Left lung (tissue), 14 donors: ENCODE measurements at places on chromosomes 3 and 15. TPM values are rescaled to one million over a fixed set of nuclear protein-coding genes. Genes with fewer than 3 reads are reported as not detected.

H1-8 gene
- polyA plus RNA-seq = not detected

PDCD6IP gene
- 240 TPM for polyA plus RNA-seq

GOLGA6L4 gene
- 26.1 TPM for polyA plus RNA-seq

C2CD4B gene
- 1.1 TPM for polyA plus RNA-seq

INSYN1 gene
- 17.7 TPM for polyA plus RNA-seq

CLRN1 gene
- not detected for polyA plus RNA-seq

SI gene
- polyA plus RNA-seq = not detected

PRR20G gene
- not detected for polyA plus RNA-seq

CYP11A1 gene
- polyA plus RNA-seq = 1.3 TPM

WDR93 gene
- 1.8 TPM for polyA plus RNA-seq

PROS1 gene
- polyA plus RNA-seq = 27.9 TPM

IQCH gene
- polyA plus RNA-seq = 2.9 TPM

LTF gene
- polyA plus RNA-seq = 5.4 TPM

CAPN7 gene
- 51.7 TPM for polyA plus RNA-seq

GP5 gene
- polyA plus RNA-seq = 1.00 TPM

CFAP44 gene
- 31.4 TPM for polyA plus RNA-seq

STXBP5L gene
- polyA plus RNA-seq = 0.27 TPM

ARPIN gene
- 37.1 TPM for polyA plus RNA-seq

CD47 gene
- polyA plus RNA-seq = 201 TPM

CHST13 gene
- 0.29 TPM for polyA plus RNA-seq

FOXB1 gene
- polyA plus RNA-seq = not detected

LSM3 gene
- 15.5 TPM for polyA plus RNA-seq

MEX3B gene
- 7.8 TPM for polyA plus RNA-seq

LYZL4 gene
- not detected for polyA plus RNA-seq

GOLGA8J gene
- polyA plus RNA-seq = 2.8 TPM

CCR3 gene
- 0.10 TPM for polyA plus RNA-seq

FMN1 gene
- 8.5 TPM for polyA plus RNA-seq

SLC12A1 gene
- 0.82 TPM for polyA plus RNA-seq

TM4SF1 gene
- 103 TPM for polyA plus RNA-seq

TAMM41 gene
- polyA plus RNA-seq = 22.5 TPM

SLC9C1 gene
- 1.1 TPM for polyA plus RNA-seq

MORC1 gene
- polyA plus RNA-seq = not detected

EXD1 gene
- polyA plus RNA-seq = not detected

IL17RB gene
- 10.2 TPM for polyA plus RNA-seq

CAPN3 gene
- 12.4 TPM for polyA plus RNA-seq

ROPN1 gene
- polyA plus RNA-seq = 0.26 TPM

SNTN gene
- 3.6 TPM for polyA plus RNA-seq

SLC27A2 gene
- polyA plus RNA-seq = 7.1 TPM

DBR1 gene
- 19.6 TPM for polyA plus RNA-seq

SLC9A9 gene
- polyA plus RNA-seq = 14.8 TPM

ADIPOQ gene
- polyA plus RNA-seq = 0.10 TPM

DTWD1 gene
- 45.8 TPM for polyA plus RNA-seq

BCHE gene
- polyA plus RNA-seq = 38.5 TPM

MAGI1 gene
- polyA plus RNA-seq = 29.0 TPM

FBXO40 gene
- 0.04 TPM for polyA plus RNA-seq

DGKG gene
- polyA plus RNA-seq = 4.2 TPM

ZNF609 gene
- polyA plus RNA-seq = 37.4 TPM

CCR1 gene
- polyA plus RNA-seq = 5.2 TPM
